ENCODE measurements at places on chromosomes 5 and 9.

DNA sequence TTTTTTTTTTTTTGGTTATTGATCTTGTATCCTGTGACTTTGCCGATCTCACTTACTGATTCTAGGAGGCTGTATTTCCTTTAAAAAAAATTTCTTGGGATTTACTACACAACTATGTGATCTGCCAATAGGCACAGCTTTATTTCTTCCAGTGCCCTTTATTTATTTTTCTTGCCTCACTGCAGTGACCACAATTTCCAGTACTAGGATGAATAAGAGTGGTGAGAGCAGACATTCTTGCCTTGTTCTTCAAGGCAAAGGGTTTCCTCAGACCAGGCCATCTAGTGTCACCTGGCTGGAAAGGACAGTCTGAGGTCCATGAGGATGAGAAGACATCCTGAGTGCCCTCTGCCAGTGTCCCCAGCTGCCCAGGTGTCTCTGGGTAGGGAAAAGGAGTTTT, 265.4 kb downstream of the SPOCK1 start:
- no peak for DNase-seq

DNA sequence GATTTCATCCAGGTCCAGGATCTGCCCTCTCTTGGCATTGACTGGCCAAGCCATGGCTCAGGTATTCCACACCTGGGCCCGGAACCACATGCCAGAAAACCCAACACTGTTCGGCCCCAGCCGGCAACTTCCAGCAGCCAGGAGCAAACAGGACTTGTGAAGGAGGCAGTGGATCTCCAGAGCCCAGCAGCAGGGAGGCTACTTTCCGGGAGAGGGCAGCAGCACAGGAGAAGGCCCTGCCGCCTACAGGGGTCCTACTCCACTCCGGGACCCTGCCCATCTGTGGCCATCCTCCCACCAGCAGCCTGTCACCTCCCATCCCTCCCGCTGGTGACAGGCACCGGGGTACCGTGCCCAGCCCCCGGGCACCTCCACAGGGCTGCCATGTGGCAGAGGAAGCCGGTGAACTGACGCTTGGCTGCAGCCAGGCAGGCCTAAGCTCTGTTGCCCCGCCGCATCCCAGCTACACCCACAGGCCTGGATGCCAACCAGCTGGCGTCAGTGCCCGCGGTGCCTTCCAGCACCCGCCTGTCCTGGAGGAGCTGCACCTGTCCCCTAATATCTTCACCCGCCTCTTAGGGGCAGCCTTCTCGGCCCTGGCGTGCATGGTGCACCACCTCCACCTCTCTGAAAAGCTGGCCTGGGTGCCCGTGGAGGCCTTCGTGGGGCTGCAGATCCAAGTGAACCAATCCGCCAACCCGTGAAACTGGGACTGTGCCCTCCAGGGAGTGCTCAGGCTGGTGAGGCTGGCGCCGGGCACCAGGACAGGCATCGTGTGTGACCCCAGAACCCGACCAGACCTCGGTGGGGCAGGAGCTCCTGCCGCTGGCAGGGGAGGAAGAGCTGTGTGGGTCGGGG, 18.9 kb upstream of the SLC30A5 start:
- DNase-seq: no peak

DNA sequence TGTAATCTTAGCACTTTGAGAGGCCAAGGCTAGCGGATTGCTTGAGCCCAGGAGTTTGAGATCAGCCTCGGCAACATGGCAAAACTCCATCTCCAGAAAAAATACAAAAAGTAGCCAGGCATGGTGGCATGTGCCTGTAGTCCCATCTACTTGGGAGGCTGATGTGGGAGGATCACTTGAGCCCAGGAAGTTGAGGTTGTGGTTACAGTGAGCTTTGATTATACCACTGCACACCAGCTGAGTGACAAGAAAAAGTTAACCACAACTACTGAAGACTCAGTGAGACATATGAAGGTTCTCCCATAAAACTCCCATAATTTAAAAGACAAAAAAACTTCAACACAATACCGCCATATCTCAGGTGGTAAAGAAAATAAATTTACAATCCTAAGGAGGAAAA, 98.0 kb downstream of the NR6A1 start:
- no peak for DNase-seq

DNA sequence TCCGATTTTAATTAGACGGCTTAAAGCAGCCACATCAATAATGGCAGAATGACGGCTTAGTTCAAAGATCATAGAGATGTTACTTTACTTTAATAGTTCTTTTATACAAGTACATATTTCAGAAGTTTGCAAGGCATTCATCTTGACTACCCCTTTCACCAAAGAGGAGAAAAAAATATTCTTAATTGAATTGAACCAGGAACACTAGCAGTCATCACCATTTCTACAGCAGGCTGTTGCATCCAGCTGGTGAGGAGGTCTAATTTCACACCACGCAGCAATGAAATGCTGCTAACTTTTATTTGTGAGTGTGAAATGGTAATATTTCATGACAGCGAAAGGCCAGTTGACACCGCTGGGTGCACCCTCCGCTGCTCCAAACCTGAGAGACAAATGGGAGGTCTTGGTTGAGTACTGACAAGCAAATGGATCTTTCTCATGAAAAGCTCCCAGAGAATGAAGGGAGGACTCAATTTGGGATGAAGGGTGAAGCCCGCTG, 322.2 kb downstream of the GLIS3 start:
- no peak for DNase-seq

DNA sequence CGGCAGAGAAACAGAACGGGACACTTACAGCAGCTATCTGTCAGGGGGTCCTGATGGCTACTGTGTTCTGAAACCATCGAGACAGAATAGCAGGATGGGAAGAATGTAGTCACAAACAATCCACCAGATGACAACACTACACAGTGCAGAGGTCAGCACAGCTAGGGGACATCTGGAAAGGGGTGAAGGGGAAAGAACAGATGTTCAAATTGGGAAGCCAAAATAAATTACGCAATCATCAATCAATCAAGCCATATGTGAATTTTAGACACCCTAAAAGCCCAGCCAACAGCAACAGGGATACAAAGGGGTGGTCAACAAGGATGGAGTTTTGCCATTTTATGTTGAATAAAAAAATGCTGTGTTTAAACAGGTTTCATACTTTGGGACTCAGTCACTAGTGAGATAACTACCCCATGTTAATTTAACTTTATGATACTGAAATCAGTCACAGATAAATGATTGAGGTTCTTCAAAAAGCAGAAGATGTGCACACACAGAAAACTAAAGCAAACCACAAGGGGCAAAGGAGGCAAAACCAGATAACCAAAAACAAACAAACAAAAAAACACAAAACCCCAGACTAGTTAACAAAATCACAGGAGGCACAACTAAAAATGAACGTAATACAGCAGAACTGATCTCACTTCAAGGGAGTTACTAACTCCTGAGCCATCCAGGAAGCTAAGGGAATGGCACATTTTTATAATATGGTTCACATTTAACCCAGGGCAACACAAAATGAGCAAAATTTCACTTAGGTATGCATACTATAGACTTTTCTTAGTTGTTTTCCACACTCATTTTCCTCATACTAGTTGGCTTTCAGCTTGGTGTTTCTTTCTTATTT, 65.9 kb downstream of the HABP4 start:
- no peak for DNase-seq
